Activated CD8-positive, alpha-beta memory T cell treated with anti-CD3 and anti-CD28 coated beads for 48 hours (primary cell): ENCODE measurements at places on chromosomes 16 and 17.

- peak; percentile 17 for DNase-seq
Measured at GRCh38 chr17:64491034-64491860, 5.6 kb downstream of the POLG2 start.

DNA sequence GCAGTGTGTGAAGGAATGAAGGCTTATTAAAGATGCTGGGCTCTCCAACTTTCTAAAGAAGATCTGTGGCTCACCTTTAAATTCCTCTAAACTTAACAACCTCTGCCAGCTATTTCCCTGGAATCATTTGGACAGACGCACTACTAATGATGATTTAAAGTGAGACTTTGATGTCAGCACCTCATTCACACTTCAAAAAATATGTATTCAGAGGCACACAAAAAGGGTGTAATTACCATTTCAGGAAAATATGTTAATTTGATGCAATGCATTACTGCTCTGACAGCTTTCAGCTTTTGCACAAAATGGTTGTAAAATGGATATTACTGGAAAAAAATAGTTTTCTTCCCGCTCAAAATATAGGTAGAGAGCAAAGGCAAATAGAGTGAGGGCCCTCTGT, 423.9 kb upstream of the ASIC2 start:
- DNase-seq = no peak

DNA sequence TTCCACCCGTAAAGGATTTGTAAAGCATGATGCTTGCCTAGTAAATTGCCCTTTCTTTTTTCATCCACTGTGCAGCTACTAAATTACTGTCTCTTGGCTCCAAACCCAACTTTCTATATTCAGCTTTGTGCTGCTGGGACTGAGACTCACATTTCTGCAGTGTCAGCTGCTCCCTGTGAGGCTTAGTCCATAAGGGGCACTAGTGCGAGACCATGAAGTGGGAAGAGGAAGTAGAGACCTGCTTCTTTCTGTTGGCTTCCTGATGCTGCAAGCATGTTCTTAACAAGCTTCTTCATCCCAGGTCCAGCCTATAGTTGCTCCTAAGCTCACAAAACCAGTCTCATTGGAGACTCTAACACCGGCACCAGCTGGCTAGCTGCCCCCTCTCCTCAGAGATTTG, 74.9 kb upstream of the HS3ST2 start:
- DNase-seq = no peak

- no peak for DNase-seq
Measured at GRCh38 chr17:55063885-55064874, 95.6 kb downstream of the STXBP4 start.

- no peak for DNase-seq
Measured at GRCh38 chr17:1563786-1564613, 1.4 kb upstream of the PITPNA start.

- DNase-seq = no peak
Measured at GRCh38 chr16:3252967-3253366, 3.5 kb downstream of the MEFV start.

DNA sequence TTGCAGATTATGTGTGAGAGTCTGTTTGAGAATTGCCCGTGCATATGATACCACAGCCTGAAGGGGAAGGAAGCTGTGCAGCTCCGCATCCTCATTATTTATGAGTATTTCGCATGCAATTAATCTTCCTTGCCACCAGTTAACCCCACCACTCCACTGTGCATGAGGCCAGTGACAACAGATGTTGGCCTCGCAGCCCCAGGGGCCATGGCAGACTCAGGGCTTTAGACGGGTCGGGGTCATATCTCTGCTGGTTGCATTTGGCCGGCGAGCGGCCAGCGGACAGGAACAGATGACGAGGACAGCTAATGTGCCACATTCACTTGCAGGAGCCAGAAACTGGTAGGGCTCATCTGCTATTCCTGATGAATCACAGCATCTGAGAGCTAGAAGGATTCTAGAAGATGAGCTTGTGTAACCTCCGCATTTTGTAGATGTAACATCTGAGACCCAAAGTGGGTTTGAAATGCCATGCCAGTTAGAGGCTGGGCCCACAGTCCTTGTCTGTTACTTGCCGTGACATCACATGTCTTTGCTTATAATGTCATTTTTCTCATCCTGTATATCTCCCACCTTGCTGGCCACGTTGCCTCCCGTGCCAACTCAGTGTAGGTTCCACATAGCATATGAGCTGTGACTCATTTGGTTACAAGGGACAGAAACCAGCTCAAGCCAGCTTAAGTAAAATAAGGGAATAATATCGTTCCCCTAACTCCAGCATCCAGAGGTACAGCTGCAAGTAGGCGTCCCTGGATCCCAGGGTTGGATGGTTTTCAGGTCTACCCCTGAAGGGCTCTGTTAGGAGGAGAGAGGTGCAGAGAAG, 137.2 kb downstream of the SNX29 start:
- no peak for DNase-seq

GRCh38 chr17:57687642-57688041, 57.5 kb downstream of the CCDC182 start:
- DNase-seq = no peak

DNA sequence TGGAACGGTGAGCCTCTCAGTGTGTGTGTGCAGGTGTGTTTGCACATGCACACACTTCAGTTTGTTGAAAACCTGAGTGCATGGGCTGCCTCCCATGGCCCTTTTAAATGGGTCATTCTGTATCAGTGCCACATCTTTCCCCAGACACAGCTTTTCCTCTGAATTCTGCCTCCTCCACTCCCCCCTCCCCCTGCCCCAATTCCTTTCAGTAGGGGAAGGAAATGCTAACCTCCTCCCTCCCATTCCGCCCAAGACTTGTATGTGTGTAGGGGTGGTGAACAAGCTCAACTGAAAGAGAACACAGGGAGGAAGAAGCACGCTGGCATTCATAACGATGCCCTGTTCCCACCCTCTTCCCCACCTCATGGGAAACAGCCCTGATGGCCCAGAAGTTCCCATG, 34.3 kb downstream of the C17orf75 start:
- no peak for DNase-seq

GRCh38 chr17:76633628-76634328, 9.8 kb downstream of the ST6GALNAC1 start:
- no peak for DNase-seq

DNA sequence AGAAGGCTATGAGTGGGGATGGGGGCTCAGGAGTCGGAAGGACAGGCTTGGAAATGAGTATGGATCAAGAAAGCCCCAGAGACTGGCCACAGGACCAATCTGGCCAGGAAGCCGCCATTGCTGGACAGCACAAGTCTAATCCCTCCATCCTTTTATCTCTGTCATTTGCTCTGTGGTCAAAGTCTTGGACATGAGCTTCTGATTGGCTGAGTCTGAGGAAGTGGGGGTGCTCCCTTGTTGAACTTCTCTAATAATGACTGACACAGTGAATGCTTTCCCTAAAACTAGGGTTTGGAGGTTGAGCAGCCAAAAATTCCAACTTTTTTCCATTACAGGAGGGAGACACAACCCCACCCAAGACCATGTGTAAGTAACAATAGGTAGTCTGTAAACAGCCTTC, 97.4 kb downstream of the MARF1 start:
- DNase-seq = no peak

DNA sequence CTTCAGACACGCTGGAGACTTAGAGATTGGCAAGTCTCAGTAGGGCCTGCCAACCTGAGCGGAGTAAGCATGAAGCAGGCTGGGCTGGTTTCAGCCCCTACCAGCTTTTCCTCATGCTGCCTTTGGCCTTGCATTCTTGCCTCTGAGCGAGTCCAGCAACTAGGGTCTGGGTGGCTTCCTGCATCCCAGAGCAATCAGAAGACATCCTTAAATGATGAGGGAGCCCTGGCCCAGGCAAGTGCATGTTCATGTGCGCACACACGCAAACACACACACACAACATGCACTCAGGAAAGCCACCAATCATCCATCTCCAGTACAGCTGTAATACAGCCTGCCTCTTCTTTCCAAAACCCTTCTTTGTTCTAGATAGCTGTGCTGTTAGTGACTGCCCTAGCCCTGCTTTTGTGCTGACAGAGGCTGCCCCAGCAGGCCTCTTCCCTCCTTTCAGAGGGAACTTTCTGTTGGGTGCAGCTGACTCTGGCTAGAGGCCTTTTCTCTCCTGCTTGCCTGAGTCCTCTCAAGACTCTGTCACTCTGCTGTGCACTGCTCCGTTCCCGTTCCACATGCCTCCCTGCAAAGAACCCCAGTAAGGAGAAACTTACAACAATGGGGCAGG, 30.7 kb upstream of the TBX2 start:
- no peak for DNase-seq

GRCh38 chr16:14415291-14415690, 214.8 kb downstream of the PARN start:
- DNase-seq = no peak

DNA sequence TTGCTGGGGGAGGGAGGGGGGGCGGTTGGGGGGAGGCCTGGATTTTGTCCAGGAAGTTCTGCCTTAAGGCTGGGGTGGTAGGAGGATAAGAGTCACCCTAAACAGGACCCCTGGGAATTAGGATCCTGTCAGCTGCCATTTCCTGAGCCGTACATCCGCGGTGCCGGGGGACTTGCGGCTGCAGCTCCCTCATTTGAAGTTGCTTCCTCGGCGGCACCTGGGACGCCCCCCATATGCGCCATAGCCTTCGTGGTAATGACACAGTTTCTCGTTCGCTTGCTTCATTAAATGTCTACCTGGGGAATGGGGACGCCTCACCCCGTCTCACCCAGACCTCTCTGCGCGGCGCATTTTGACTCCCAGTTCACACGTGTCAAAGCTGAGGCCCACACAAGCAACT, 55.1 kb upstream of the PABPN1L start:
- DNase-seq = no peak

- DNase-seq = no peak
Measured at GRCh38 chr17:2418572-2418971, 17.7 kb upstream of the MNT start.

DNA sequence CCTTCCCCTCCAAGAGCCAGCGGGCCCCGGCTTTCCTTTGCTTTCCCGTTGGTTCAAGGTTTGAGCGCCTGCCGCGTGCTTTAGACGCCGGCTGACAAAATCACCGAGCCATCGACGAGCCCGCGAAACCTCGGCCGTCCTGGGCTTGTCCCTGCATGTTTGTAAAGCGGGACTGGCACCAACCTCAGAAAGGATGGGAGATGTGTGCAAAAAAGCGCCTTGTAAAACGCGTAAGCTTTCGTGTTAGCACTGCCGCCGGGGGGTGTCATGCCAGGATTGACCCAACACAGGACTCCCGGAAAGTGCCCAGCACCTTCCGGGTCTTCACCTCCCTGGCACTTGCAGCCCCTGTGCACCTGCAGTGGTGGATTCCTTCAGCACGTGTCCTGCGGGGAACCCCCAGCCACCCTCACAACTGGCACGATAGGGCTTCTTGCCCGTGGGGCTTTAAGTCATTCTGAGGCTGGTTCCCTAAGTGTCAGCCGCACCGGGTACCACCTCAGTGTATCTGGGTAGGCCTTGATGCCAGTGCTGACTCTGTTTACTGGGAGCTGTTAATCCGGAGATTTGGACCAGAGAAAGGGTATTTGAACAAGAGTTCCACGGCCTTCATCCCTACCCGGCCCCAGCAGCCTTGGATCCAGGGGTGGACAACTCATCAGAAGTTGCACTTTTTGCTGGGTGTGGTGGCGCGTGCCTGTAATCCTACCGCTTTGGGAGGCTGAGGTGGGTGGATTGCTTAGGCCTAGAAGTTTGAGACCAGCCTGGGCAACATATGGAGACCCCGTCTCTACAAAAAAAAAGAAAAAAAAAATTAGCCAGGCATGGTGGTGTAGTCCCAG, 817 bp downstream of the NDUFAF8 start:
- no peak for DNase-seq

GRCh38 chr17:28725166-28725659, 820 bp downstream of the TLCD1 start:
- DNase-seq = peak; percentile 46

DNA sequence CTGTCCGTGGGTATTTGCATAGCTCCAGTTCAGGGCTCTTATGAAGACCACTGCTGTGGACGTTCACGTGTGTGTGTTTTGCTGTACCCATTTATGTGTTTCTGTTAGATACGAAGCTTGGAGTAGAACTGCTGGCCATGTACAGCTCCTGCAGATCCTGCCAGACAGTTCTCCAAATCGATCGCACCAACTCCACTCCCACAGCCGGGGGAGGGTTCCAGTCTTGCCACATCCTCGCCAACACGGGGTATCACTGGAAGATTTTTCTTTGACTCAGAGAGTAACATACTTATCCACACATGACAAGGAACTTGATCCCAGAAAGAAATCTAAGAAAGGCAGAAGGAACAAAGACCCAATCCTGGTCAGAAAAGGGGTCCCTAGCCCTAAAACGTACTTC, 37.4 kb downstream of the TMEM186 start:
- DNase-seq = no peak
